ENCODE measurements at places on chromosomes 12 and 14.

- no peak for DNase-seq
Measured at GRCh38 chr12:24127919-24128721, 178.7 kb upstream of the SOX5 start.

GRCh38 chr12:85423947-85424346 is 143.9 kb downstream of the ALX1 start:
- no peak for DNase-seq

DNA sequence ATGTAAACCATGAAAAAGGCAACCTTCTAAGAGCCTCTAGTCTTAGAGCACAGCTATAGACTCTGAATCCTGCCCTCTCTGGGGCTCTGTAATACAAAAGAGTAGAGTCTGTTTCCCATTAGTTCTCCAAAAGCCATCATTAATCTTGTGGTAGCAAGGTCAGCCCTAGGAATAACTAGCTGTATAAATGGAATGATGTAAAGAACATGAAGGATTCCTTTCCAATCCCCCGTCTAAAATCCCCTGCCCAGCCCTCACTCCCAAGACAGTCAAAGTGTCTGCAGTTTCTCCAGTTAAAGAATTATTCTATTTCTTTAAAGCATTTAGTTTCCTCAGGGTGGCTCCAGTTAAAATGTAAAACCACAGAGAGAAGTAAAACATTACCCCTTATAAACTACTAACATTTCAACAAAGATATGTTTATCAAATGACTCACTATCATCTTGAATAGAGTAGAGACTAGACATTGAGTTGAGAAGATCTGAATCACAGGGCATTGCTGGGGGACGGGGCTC is 104.2 kb downstream of the ST8SIA1 start:
- DNase-seq = no peak

GRCh38 chr14:72084935-72085334 is 152.7 kb downstream of the RGS6 start:
- no peak for DNase-seq

- no peak for DNase-seq
Measured at GRCh38 chr12:114253976-114254778, 151.8 kb downstream of the TBX5 start.

DNA sequence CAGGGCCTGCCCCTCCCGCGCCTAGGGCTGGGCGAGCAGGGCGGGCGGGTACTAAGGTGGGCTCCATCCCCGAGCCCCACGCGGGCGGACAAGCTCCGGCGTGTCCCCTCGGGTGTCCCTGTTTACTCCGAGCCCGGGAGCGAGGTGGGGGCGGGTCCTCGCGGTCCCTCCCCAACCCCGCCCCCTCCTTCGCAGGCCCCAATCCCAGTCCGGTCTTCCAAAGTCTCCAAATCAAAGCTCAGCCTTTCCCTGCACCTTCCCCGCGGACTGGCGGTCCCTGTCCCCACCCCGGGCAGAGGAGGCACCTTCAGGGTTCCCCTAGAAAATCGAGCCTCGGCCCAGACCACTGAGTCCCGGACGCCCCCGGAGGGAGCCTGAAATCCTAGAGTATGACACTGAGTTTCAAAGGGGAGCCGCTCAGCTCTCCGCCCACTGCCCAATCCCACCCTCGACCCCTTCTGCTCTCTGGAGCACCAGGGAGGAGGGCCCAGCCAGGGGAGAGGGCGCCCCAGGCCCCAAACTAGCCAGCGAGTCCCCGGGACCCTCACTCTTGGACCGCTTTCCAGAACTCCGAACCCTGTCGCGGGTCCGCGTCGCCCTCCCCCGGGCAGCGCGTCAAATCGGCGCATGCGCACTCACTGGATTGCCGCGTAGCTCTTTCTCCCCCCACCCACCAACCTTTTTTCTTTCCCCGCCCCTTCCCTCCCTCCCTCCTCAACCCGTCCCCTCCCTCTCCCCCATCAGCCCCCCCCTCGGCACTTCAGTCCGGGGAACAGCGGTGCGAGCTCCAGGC is at the start of gene LRP1:
LRP1 (plus strand) TSS at position 758 of the 793 bp plus-strand sequence. CDS start 482 bp downstream, outside the sequence.
- DNase-seq = peak; percentile 67

- DNase-seq = no peak
Measured at GRCh38 chr12:1533602-1534304, 60.6 kb downstream of the FBXL14 start.

- DNase-seq = no peak
Measured at GRCh38 chr14:32925439-32925838, 13.2 kb upstream of the NPAS3 start.

DNA sequence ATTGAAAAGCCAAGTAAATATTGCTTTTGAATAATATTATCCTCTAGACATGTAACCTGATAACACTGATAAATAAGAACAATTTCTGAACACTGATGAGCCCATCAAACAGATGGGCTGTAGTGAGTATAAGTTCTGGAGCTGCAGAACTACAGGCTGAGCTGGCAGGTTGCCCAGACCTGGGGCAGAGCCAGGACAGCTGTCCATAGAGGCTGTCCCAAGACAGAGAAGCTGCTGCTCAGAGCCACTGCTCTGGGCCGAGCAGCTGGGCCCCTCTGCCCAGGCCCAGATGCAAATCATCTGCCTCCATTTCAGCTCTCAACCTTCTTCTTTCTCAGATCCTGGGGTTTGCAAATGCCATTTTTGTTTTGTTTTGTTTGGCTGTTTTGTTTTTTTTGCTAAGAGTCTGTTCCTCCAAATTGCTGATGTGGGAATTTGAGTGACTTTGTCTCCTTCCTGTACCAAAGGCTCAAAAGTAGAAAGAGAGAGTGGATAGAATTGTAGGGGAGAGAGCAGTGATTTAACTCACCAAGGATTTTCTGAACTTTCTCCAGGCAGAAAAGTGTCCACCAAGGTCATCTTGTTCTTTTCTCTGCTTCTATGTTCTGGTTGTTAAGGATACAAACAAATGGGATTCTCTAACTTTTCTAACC is 4.0 kb upstream of the TESPA1 start:
- DNase-seq = no peak

DNA sequence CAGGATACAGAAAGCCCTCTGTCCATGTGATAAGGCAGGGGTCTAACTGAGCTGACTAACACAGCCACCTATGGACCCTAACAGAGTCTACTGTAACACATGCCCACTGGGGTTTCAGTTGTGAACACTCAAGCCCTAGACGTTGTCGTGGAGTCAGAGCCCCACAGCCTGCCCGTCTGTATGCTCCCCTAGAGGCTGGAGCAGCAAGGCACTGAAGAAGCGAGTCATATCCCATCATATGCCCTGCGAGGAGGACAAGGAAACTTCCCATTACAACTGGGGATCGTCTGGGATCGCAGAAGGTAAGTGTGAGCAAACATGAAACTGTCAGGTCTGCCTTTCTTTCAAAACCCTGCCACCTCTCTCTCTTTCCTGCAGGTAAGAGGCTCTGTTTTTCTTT is 138.1 kb downstream of the GPR65 start:
- DNase-seq = no peak

GRCh38 chr12:53660041-53660440 is 15.8 kb downstream of the ATP5MC2 start:
- no peak for DNase-seq

GRCh38 chr14:80489513-80489912 is 278.2 kb upstream of the DIO2 start:
- DNase-seq = no peak

GRCh38 chr12:98644433-98644711 is 216 bp downstream of the IKBIP start:
- no peak for DNase-seq

DNA sequence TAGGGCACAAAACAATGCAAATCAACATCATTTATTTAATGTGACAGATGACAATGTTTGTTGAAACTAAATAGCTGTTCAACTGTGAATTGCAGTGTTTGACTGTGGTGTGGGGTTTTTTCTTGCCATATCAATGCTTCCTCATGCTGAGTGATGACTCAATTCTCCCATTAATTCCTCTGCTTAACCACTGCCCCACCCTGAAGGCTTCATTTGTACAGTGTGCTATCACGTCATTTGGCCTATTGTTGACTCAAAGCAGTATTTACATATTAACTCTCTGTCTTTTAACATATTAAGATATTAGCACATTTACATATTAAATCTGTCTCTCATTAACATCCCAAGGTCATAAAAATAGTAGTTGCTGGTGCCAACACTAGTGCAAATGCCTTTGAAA is 164.8 kb upstream of the NRXN3 start:
- no peak for DNase-seq

DNA sequence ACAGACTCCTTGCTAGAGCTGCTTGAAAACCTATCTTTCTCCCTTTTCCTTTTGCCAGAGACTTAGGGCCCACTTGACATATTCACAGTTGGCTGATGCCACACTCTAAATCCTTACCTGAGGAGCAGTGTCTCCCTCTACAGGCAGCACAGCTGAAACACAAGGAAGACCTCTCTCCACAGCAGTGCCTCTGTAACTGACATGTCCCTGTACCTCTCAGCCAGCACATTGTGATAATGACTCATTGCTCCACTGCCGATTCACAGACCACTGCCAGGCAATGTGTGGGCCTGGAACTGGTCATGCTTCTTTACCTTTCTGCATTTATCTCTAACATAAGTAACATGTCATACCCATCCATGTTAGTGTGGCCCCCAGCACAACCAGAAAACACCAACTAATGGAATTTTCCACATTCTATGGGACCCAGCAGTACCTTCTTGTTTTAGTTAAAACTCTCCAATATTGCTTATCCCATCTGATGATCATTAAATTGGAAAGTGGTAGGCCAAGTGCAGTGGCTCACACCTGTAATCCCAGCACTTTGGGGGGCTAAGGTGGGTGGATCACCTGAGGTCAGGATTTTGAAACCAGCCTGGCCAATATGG is 56.5 kb downstream of the GTF2A1 start:
- peak; percentile 21 for DNase-seq

- no peak for DNase-seq
Measured at GRCh38 chr12:3117144-3117581, 40.0 kb downstream of the TSPAN9 start.

DNA sequence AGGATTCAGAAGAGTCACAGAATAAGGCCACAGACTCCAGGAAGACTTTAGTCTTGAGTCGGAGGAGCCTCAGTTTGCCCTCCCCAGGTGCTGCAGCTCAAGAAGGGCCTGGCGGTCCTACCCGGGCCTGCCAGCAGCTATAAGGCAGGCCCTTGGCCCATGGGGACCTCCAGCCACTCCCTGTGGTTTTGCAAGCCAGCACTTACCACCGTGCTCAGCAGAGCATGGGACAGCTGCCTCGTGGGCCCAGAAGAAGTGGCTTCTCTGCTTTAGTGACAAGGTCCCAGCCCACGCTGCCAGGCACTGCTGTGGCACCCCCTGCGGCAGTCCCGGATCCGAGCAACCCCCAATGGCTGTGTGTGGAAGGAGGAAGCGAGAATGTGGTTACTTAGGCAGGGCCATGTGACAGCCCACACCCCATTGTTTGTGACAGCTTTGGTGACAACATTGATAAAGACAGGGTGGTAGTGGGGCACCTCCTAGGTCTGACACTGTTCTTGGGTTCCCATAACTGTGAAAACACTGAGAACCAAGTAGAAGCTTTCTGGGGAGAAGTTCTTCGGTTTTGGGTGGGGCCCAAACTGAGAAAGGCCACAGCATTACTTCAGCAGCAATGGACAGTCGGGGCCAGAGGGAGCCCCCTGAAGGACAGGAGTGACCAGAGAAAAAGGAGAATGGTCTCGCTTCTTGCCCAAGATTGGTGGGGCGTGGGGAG is at the start of gene SELPLG:
SELPLG (minus strand) TSS at position 361 of the 715 bp plus-strand sequence. CDS start 9,587 bp downstream, outside the sequence.
- DNase-seq = peak; percentile 74

- DNase-seq = no peak
Measured at GRCh38 chr12:82242729-82243128, 115.5 kb downstream of the CCDC59 start.

DNA sequence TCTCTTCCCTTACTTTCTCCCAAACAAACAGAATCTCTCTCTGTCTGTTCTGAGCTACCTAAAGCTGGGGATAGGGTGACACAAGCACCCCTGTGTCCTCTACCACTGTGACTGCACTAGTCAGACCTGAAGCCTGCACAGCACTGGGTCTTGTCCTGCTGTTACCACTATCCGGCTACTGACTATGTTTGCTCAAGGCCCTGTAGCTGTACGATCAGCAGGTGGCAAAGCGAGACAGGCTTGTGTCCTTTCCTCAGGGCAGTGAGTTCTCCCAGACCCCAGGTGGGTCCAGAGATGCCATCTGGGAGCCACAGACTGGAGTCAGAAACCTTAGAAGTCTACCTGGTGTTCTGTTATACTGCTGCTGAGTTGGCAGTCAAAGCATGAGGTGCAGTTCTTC is 116.4 kb downstream of the NUBPL start:
- DNase-seq = no peak

- DNase-seq = no peak
Measured at GRCh38 chr14:104721505-104722431, 2.3 kb upstream of the ADSS1 start.

- DNase-seq = no peak
Measured at GRCh38 chr14:105495990-105496830, 5.2 kb downstream of the TEDC1 start.

DNA sequence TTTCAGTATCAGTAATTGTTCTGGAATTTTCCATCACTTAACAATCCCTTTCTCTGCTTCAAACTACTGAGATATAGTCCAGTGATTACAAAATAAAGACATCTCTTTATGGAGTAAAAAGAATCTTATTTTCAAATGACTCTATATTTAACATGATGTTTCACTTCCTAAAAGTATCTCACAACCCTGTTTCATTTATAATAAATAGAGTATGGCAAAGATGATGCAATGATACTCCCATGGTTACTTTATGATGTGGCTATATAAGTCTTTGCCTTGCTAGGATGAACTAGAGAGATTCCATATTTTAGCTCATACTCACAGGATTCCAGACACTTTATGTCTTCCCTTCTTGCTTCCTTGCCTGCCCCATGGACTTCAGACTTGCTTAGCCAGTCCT is 953.5 kb upstream of the MDGA2 start:
- DNase-seq = no peak

GRCh38 chr12:21984375-21984774 is 43.1 kb upstream of the ABCC9 start:
- no peak for DNase-seq

DNA sequence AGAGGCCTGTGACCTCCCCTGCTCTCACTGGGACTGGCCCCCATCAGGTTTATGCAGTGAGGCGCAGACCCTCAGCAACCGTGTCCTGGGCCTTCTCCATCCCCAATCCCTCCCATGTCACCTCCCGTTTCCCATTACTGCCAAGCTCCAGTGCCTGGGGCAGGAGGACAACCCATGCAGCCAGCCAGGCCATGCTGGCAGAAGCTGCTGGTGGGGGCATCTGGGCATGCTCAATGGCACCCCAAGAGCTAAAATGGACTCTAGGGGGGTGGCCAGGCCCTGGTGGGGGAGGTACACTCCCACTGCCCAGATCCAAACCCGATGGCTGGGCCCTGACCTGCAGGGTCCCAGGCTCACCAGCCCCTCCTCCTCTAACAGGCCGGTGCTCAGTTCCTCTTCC is 20.5 kb upstream of the GPR132 start:
- DNase-seq = no peak

- no peak for DNase-seq
Measured at GRCh38 chr12:20628226-20628787, 66.8 kb upstream of the SLCO1C1 start.

DNA sequence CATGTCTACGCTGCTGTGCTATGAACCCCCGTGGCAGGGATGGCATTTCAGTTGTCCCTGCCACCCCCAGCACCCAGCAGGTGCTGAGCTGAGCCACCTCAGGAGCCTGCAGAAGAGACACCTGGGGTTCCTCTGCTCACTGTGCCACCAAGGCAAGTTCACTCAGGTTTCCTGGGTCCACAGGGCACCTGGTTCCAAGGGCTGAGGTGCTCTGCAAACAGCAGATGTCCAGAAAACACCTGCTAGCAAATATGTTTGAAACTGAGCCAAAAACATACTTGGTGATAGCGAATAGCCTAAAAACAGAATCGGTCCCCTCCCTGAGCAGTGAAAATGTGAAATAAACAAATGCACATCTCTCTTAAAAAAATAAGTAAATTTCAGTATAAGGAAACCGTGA is 35.6 kb upstream of the GPR68 start:
- no peak for DNase-seq

GRCh38 chr14:68667313-68667791 is 125.5 kb downstream of the ZFP36L1 start:
- DNase-seq = no peak
